Amniotic stem cell (primary cell): ENCODE measurements at places on chromosomes 1 and 21.

DNA sequence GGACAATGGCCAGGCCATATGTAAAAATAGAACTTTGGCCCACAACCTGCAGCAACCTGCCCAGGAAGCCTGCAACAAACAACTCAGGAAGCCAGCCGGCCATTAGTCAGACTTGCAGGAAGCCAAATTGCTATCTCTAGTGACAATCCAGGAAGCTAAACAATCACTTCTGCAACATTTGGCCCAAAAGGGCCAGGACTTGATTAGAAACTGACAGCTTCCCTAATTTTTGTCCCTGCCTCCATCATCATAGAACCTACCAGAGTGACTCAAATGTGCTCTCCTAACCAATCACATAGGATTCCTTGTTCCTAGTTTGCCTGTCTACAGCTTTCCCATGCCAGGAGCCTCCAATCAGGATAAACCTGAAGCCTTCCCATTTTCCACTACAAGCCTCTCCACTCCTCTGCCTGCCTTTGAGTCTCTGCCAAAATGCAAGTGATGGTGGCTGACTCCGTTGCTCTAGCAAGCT is 639.3 kb downstream of the PTPRU start:
- DNase-seq: no peak

DNA sequence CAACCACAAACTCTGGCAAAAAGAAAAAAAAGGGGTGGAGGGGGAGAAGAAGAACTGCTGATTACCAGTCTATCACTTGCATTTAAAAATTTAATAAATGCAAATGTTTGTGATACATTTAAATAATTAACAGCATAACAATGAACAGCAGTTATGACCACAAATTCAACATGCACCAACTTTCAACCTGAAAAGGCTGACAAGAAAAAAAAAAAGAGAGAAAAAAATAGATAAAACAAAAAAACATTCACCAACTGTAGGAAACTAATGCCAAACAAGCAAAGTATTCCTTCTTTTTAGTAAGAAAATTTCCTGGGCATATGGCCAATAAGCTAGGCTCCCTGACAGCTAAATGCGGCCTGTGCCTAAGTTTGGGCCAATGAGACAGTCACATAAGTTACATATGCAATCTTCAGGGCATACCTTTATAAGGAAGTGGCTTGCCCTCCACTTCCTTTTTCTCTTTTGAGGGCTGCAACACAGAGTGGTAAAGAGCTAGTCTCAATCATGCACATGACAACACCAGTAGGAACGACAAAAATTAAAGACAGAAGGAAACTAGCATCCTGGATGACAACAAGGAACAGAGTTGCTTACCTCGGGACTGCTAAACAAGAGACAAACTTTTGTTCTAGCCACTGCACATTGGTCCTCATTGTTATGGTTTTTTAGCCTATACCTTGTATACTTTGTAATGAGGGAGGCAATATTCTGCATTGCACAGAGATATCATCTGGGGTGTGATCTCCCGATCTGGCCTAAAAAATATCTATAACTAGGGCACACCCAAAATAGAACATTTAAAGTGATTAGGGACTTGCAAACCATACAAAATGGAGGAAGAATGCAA is 24.2 kb upstream of the PHTF1 start:
- DNase-seq: no peak

- DNase-seq: no peak
Observed at GRCh38 chr1:4462831-4463484, 191.5 kb upstream of the AJAP1 start.

DNA sequence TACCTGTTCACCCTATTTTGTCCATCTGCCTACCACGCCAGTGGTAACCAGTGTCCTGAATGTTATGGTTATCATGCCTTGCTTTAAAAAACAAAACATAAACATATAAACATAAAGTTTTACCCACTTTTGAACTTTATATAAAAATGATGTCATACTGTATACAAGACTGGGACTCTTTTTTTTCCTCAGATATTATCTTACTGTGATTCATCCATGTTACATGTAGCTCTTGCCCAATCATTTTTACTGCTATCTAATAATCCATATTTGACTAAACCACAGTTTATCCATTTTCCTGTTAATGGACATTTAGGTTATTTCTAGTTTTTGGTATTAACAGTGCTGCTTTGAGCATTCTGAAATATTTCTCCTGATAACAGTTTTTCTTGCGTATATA is 78.8 kb downstream of the GPR161 start:
- no peak for DNase-seq

GRCh38 chr1:12003762-12004161 is 15.5 kb upstream of the MIIP start:
- no peak for DNase-seq

DNA sequence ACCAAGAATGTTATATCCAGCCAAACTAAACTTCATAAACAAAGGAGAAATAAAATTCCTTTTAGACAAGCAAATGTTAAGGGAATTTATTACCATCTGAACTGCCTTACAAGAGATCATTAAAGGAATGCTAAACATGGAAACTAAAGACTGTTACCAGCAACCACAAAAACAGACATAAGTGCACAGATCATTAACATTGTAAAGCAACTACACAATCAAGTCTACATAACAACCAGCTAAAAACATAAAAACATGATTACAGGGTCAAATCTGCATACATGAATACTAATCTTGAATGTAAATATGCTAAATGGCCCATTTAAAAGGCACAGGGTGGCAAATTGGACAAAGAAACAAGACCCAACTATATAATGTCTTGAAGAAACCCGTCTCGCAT is 211.0 kb upstream of the PBX1 start:
- no peak for DNase-seq

- DNase-seq: peak; percentile 23
Observed at GRCh38 chr1:41387667-41388091, 26.4 kb downstream of the FOXO6 start.

DNA sequence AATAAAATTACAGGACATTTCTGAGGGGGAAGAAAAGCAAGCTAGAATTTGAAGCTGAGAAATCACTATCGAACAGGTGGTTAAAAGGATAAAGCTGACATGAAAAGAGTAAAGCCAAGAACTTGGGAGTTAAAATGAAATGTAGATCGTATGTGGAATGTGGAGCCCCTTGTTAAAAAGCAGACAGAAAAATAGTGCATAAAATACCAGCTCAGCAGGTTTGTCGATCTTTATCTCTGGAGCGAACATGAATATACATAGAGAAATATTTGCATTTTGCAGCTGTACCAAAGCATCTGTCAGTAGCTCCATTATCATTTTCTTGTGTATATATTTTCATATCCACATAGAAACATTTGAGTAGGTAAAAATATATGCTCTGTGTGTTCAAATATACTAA is 73.6 kb upstream of the CDC42BPA start:
- DNase-seq: no peak

- no peak for DNase-seq
Observed at GRCh38 chr1:151924691-151925587, 15.6 kb upstream of the THEM4 start.

DNA sequence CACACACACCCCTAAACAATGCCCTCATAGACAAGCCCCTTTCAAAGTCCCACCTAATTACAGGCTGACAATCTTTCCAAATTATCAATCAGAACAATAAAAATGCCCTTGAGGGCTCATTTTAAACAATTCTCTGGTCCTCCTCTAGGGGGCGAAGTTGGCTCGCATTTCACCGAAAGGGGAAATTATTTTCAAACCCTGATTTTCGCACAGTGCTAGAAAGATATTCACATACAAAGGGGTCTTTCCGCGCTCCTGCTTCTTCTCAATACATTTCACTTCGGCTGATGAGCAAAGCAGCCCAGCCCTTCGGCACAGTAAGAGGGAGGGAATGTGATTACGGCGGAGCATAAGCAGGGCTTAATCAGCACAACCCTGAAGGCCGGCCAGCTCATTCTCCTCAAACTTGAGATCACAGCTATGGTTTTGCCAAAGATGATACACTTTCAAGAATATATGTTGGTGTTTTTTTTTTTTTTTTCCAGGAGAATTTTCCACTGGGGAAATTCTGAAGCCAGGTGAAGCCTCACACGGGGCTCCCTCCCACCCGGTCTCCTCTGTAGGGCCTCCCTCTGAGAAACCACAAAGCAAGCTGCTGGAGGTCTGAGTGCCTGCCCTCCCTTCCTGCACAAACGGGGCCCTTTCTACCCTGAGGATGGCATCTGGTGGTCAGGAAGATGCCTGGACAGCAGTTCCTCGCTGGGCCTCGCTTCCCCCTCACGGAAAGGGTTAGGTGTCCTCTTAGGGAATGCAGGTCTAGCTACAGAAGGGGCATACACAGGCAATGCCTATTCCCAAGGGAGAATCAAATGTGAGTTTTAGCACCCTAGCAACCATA is 66.9 kb downstream of the GNG12 start:
- DNase-seq: peak; percentile 88

GRCh38 chr1:213519098-213519497 is 468.1 kb downstream of the RPS6KC1 start:
- DNase-seq: no peak

DNA sequence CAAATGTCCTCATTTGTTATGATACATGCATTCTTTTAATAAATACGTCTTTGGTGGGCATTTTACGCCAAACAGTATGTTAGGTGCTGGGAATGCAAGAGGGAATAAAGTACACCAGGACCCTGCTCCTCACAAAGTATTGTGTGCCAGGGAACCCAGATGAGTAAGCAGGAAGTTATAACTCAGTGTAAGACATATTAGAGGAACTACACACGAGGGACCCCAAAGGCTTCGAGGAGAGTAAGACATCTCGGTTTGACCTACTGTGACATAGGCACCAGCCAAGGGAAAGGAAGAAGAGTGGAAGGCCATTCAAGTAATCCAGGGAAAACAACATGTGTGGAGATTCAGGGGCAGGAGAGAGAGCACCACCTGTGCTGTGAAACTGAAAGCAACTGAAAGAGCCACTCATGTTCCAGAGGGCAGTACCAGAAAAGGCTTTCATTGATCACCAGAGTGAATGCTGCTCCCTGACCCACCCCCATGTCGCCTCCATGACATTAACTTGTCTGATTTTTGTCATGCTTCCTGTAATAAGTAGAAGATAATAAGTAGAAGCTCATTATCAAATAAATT is 542.5 kb upstream of the PKN2 start:
- DNase-seq: no peak

DNA sequence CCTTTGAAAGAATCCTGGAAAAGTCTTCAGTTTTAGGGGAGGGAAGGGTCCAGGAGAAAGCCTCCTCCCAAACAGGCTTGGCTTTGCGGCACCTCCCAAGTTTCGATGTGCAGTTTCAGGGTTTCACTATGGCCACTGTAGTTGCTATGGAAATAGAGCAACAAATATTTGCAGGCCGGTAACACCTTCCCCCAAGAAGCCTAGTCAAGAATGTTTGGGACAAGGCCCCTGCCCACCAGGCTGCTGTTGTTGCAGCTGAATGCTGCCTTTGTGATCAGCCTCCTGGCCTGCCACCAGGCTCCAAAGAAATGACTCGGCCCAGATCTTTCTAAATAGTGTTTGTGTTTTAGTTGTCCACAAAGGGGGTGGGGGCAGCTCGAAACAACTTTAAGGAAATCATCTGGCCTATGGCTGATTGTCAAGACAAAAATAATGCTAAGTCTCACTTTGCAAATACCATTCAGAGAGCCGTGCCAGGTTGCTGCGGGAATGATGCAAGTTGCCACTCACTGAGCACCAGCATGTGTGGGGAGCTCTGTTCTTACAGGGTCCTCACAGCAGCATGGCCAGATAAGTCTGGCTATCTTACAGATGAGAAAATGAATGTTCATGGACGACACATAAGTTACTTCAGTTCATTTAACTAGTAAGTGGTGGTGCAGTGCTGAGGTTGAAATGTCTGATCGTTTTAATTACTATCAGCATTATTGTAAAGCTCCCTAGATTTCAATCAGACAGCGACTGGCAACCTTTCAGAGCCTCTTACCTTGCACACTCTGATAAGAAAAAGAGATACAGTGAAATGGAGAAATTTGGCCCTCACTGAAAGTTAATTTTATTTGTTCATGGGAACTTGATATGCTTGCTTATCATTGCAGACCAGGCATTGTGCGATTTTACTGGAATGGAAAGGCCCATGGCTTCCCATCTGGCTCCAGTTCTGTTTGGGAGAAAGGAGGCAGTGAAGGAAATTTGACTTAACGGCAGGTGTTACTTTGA is 91.2 kb upstream of the JUN start:
- no peak for DNase-seq

DNA sequence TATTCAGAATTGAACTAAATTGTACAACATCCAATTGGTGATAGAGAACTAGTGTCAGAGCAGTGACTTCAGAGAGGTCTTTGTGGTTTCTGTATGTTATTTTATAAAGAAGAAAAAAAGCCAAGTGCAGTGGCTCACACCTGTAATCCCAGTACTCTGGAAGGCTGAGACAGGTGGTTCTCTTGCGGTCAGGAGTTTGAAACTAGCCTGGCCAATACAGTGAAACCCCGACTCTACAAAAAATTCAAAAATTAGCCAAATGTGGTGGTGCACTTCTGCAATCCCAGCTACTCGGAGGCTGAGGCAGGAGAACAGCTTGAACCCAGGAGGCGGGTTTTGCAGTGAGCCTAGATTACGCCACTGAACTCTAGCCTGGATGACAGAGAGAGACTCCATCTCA is 90.7 kb downstream of the ASH1L start:
- DNase-seq: no peak

DNA sequence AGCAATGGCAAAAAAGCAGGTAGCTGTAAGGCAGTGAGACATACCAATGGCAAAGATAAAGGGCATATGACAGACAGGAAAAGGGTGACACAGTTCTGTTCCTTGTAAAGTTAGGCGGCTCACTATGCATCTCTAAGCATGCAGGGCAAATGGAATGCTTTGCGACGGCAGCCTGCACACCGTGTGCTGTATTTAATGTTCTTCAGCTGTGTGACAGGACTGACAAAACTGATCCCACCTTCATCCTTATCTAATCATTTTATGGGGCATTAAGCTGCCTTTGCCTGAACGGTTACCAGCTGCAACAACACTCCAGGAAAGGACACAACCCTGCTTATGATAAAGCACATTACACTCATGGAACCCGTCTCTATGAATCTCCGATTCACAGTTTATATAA is 80.5 kb upstream of the VAV3 start:
- DNase-seq: no peak

DNA sequence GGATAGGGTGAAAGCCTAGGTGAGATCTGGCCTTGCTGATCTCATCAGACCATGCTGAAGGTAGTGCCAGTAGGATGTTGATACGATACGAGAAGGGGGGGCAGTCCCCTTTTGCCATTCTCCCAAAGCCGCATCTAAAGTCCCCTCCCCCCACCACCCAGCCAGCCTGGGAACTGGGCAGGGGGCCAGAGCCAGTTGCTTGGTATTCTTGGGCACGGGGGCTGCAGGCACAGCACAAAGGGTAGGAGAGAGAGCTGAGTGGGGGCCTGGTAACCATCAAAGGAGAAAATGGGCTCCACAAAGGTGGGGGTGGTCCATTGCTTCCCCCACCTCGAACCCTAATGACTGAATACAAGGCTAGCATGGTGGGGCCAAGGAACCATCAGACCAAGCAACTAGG is 5.4 kb downstream of the PEA15 start:
- no peak for DNase-seq
